ENCODE measurements at places on chromosomes 3 and 15. TPM values are rescaled to one million over a fixed set of nuclear protein-coding genes. Genes with fewer than 3 reads are reported as not detected.

GRCh38 chr3:3927198-3927597 lies 128.0 kb downstream of the LRRN1 start:
- DNase-seq = no peak

DNA sequence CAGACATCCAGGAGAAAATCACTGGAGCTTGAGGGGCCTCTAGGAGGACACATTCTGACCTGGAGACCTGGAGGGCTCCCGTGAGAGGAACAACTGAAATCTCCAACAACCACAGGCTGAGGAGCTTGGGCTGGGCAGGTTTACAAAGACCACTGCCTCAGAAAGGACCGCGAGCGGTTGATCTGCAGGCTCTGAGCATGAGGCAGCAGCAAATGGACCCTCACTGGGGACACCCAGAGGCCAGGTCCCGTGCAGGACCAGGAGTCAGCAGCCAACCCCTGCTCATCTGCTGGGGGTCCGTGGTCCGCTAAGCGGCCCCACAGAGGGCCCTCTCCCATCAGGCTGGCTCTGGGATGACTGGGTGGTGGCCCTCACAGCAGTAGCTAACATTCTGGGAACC lies 10.5 kb upstream of the EPHB3 start:
- DNase-seq = no peak

- no peak for DNase-seq
Measured at GRCh38 chr3:43861635-43862034, 170.9 kb downstream of the ABHD5 start.

Gene ACTRT3
- not detected for total RNA-seq

GRCh38 chr3:66139415-66139814 lies 81.4 kb upstream of the SLC25A26 start:
- no peak for DNase-seq

Gene GPR27
- total RNA-seq = 0.28 TPM

Gene TLR9
- total RNA-seq = 0.33 TPM

Gene SKOR1
- total RNA-seq = 1.8 TPM

DNA sequence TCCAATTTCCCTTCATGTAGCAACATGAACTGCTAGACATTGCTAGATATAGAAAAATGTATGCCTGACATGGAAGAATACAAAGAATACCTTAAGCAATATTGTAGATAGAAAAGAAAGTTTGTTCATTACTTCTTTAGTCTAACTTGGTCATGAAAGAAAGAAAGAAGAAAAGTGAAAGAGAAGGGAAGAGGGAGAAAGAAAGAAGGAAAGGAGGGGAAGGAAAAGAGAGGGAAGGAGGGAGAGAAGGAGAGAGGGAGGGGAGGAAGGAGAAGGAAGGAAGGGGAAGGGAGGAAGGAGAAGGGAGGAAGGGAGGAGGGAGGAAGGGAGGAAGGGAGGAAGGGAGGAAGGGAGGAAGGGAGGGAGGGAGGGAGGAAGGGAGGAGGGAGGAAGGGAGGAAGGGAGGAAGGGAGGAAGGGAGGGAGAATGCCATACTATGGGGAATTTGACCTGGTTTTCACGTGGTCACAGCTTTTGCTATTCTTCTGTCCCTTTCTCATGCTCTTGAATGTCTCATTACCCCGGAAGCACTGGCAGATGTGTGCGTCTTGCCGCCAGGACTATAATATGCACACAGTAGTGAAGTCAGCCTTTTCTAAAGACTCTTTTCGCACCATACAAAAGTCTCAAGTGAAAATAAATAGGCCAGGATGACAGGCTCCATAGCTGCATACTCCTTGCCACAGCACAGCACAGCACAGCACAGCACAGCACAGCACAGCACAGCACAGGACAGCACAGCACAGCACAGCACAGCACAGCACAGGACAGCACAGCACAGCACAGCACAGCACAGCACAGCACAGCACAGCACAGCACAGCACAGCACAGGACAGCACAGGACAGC lies 78.2 kb downstream of the CHAC1 start:
- no peak for DNase-seq

Data from CD8-positive, alpha-beta T cell (primary cell).